ENCODE measurements at places on chromosomes 7 and 10. TPM values are rescaled to one million over a fixed set of nuclear protein-coding genes. Genes with fewer than 3 reads are reported as not detected.

The DEPP1 gene
- total RNA-seq = 226 TPM

The HACD1 gene
- total RNA-seq = 4.9 TPM

The C10orf62 gene
- not detected for total RNA-seq

The BTBD16 gene
- total RNA-seq = not detected

All from body of pancreas (tissue), 4 donors.